ENCODE measurements at places on chromosomes 7 and 10.

GRCh38 chr10:95276367-95277200 lies 14.2 kb downstream of the PDLIM1 start:
- peak; percentile 62 for DNase-seq

DNA sequence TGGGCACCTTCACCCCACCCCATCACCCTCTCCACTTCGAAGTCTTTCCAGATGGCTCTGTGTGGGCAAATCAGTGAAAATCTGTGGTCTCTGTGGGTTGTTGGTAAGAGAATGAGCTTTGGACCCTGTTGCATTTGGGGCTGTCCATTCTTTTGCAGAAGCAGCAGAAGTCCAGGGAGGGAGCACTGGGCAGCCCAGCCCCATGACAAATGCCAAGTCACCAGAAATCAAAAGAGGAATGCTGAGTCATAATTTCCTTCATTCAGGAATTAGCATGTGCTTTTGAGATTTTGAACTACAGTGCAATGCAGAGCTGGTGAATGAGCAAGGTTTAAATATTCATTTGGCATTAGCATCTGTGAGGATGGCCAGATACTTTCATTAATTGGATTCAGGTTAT lies 556.2 kb downstream of the LRMDA start:
- DNase-seq: peak; percentile 3

DNA sequence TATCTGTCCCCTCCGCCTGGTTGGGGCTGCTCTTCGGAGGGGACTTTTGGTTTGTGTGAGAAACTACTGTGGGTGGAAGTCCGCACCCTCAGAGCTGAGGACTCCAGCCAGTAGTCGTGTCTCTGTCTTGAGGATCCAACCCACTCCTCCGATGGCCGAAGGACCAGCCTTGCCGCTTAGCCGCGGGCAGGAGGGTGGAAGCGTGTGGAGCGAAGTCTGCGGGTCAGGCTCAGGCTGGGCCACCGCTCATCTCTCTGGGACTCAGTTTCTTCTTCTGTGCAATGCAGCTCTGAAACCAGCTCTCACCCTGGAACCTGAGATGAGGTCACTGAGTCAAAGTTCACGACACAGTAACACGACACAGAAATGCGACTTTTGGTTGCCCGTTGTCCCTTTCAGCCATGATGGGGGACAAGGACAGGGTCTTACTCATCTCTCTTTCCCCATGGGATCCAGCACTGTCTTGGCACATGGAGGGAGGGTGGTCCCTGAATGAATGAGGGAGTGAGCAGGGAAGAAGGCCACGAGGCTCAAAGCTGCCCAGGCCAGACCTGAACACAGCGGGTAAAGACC lies 133.3 kb upstream of the PODXL start:
- DNase-seq: no peak

DNA sequence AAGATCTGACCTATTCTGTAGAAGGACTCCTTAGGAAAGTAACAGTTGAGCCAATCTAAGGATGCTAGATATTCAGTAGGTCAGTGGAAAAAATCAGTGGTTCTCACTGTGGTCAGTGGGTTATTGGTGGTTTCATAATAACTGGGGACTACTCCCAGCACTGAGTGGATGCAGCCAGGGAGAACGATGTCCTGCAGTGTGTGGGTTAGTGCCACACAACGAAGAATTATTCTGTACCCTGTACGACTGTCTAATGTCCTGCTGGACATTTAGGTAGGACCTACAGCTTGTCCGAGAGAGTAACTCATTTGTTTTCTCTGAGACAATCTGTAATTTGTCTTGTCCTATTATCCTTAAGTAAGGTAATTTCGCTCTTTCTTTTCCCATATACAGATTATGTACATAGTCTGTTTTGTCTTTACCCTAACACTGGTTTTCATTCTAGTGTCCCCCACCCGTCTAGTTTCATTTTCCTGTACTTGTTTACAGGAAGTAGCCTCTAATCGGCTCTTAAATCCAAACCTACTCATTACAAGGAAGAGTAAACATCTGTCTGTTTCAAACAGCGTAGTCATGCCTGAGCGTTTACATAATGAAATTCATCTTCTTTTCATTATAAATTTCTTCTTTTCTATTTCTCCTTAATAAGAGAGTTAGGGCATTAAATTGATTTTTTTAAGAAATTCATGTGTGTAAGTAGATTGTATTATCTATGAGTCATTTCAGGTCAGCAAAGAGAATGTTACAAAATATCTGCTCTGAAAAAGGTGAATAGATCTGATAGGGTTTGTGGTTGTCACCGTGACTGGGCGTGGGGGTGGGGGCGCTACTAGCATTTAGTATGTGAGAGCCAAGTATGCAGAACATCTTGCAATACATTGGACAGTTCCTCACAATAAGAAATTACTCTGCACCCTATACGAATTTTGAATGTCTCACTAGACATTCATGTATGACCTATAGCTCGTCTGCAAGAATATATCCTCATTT lies 8.3 kb upstream of the ZC3HAV1L start:
- DNase-seq: peak; percentile 22

DNA sequence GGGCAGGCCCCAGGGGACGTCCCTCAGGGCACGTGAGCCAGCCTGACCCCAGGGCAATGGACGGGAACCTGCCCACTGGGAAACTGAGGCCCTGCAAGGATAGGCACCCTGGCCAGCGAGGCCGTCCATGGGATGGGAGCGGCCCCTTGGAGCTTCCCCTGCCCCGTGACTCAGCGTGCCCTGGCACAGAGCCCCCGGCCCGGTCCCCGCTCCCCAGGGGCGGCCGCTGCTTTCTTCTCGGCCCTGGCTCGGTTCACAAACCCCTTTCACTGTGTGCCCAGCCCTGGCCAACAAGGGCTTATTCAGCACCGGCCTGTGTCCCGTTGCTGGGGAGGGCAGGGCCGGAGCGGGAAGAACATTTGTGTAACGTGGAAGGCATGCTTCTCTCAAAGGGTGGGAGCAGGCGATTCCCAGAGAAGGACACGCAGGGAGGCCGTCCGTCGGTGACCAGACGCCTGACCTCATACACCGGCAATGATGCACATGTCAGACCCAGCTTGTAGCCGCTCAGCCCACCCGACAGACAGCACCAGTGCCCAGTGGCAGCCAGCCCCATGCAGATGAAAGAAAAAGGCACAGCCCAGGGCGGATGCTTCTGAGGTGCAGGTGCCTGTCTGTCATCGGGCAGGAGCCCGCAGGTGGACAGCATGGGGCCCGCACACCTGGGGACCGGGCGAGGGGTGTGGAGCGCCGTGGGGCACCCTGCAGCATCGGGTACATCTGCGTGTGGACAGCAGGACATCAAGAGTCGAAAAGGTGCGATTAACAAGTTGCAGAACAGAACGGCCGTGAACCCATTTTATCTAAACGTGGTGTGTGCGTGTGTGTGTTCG lies 94.5 kb downstream of the PDGFA start:
- DNase-seq: no peak

DNA sequence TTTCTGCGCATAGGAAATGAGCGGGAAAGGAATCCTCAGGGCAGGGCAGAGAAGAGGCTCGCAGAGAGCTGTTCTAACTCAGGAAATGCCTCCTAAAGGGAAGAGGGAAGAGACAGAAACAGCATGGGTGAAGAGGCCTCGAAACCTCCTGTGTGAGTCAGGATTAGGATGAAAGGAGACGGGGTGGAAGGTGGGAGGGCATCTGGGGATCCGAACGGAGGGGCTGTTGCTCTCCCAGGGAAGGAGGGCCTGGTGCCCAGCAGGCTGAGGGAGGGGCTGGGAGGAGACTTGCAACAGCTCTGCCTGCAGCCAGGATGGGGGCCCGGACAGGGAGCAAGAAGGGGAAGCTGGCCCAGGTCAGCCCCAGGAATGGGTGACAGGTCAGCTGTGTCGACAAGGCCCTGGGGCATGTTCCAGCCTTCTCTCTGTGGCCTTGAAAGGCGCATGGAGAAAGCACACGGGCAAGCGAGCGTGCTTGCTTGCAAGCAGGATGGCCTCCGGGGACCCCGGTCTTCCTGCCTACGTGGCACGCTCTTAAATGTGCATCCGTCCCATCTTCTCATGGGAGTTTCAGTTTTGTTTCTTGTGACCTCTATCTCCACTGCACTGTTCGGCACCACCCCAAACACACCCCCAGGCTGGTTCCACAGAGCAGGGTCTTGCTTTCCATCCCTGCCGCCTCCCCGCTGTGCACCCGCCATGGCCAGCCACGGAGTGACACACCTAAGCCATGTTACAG lies 63.5 kb downstream of the HIPK2 start:
- no peak for DNase-seq

DNA sequence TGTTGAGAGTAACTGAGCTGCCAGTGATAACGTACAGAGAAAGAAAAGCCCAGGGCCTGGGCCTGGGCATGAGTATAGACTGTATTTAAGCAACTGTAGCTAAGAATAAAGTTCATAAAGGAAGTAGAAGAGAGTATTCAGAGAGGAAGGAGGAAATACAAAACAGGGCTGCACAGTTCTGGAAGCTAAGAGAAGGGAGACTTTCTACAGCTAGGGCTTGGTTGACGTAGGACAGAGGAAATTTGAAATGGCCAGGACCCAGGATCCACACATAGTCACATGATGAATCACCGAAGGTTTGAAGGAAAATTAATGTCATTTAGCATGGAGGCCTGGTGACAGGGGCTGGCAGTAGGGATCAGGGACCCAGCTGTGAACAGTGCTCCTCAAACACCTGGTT lies 66.7 kb downstream of the ARL4A start:
- no peak for DNase-seq

- DNase-seq: peak; percentile 91
Observed at GRCh38 chr10:31940839-31941653, 12.4 kb upstream of the ARHGAP12 start.

DNA sequence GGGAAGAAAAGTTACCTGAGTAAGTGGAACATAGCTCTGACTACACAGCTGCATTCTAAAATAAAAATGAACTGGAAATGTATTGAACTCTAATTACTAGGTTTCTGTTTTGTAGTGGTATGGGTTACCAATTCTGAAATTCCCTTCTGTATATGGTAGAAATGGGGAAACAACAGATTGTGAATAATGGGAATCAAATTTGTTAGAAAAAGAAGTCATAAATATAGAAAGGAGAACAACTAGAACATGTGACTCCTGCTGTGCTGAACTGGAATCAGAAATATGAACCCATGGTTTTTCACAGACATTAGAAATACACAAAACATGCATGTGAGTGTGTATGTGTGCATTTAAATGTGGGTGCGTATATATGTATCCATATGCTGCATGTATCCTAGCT lies 27.0 kb downstream of the MCMBP start:
- DNase-seq: no peak

- no peak for DNase-seq
Observed at GRCh38 chr10:96655461-96656197, 64.7 kb downstream of the PIK3AP1 start.

- no peak for DNase-seq
Observed at GRCh38 chr10:129741280-129741977, 222.6 kb downstream of the EBF3 start.

- no peak for DNase-seq
Observed at GRCh38 chr10:117609796-117610170, 67.2 kb downstream of the EMX2 start.

GRCh38 chr7:135467207-135467711 lies 42.6 kb downstream of the CNOT4 start:
- DNase-seq: no peak

- DNase-seq: no peak
Observed at GRCh38 chr7:157898802-157899505, 562.1 kb downstream of the DNAJB6 start.

GRCh38 chr7:71775648-71776047 lies 636.5 kb downstream of the CALN1 start:
- no peak for DNase-seq

DNA sequence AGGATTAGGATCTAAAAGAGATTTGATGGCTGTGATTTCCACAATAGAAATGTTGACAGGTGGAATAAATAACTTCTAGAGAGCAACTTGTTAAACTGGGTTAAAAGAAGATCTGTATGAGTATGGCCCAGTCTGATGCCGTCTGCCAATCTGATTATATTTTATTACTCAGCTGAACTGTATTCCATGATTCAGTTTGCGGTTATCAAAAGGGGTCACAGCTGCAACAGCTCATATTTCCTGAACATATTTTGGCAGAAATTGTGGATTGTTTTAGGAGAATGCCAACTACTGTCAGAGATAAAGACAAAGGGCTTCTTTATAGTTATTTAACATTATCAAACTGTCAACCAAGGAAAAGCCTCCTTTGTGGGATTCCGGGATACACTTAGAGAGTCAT lies 244.8 kb upstream of the MINDY3 start:
- DNase-seq: no peak

- DNase-seq: no peak
Observed at GRCh38 chr7:30463405-30464145, 15.0 kb downstream of the NOD1 start.

- DNase-seq: peak; percentile 10
Observed at GRCh38 chr7:15084368-15084767, 181.8 kb upstream of the DGKB start.
